ENCODE measurements at places on chromosomes 16 and 17. TPM values are rescaled to one million over a fixed set of nuclear protein-coding genes. Genes with fewer than 3 reads are reported as not detected.

NOG gene
- not detected for total RNA-seq

CDK5R1 gene
- total RNA-seq, result 0.33 TPM

SOX15 gene
- total RNA-seq, result not detected

MAF gene
- total RNA-seq, result 47.7 TPM

KRTAP4-8 gene
- total RNA-seq, result not detected

ADAP2 gene
- 52.8 TPM for total RNA-seq

ZNF232 gene
- 11.9 TPM for total RNA-seq

GNGT2 gene
- not detected for total RNA-seq

All from subcutaneous adipose tissue (tissue), 4 donors.